NCI-H748 treated with DMSO at 0.1 percent for 48 hours (cell line): ENCODE measurements at places on chromosomes 5 and 9.

DNA sequence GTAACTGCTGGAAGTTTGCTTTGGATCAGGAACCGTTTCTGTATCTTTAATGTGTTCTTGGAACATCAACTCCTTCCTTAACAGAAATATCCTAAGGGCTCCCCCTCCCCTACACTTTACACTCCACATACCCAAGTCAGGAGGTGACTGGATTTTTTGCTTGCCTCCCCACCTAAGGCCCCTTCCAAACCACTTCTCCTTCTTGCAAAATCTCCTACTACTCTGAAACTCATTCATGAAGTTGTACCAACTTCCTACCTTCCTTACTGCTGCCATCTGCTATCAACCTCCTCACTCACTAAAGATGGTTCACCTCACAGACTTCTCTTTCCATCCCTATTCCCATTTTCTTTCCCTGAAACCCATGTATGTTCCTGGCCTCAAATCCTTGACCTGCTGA lies 16.1 kb downstream of the TXN start:
- DNase-seq, result no peak

GRCh38 chr5:176446884-176447590 lies 1.1 kb upstream of the FAF2 start:
- no peak for DNase-seq

DNA sequence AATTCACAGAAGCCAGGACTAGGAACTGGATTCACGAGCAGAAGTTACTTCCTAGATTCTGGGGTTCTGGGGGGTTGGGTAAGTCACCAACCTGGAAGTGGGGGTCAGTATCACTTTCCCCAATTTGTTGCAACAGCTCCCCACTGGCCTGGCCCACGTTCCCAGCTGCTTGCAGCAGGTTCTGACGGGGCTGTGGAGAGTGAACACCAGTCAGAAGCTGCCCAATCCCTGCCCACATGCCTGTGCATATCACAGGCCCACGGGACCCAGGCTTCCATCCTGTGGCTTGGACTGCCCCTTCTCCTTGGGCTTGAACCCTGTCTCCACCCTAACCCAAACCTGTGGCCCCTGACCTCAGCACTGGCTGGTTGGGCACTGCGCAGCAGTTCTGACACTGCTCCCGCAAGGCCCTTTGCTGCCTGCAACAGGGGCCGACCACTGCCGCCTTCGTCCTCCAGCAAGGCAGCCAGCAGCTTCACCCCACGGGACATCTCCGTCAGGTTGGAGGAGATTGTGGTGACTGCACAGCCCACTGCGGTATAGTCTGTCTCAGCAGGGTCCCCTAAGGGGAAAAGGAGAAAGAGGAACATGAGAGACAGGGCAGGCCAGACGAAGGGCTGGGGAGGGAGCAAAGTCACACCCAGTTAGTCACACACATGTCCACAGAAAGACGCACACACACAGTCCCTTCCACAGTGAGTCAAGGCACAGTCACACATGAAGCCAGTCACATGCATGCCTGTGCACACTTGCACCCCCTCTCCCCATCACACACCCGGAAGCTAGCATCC lies 13.1 kb downstream of the TLN1 start:
- no peak for DNase-seq

- DNase-seq, result no peak
Observed at GRCh38 chr5:132483101-132483500, 7.5 kb downstream of the IRF1 start.

GRCh38 chr9:7164440-7165330 lies 406.9 kb downstream of the KDM4C start:
- no peak for DNase-seq

DNA sequence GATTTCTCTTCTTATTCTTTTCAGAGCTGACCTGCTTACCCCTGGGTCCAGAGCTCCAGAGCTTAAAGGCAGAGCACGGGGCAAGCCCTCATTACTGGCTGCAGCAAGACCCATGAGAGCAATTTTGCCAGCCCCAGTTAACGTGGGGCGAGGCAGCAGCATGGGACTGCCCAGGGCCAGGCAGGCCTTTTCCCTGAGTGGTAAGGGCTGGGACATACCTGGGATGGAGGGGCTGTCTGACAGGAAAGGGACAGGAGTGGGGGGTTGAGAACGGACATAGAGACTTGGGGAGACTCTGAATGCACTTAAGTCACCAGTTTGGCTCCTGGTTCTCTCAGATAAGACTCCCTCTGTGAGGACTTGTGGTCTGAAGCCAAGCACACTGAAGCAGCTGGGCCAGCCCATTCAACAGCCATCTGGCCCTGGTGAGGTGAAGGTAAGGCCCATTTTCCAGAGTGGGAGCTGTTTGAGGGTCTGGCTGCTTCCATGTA lies 26.2 kb downstream of the HMGXB3 start:
- DNase-seq, result no peak

GRCh38 chr5:109315245-109315644 lies 94.5 kb downstream of the PJA2 start:
- no peak for DNase-seq

- peak; percentile 52 for DNase-seq
Observed at GRCh38 chr9:120689860-120690259, 24.4 kb downstream of the MEGF9 start.

GRCh38 chr5:146291421-146292074 lies 47.1 kb upstream of the POU4F3 start:
- peak; percentile 47 for DNase-seq

DNA sequence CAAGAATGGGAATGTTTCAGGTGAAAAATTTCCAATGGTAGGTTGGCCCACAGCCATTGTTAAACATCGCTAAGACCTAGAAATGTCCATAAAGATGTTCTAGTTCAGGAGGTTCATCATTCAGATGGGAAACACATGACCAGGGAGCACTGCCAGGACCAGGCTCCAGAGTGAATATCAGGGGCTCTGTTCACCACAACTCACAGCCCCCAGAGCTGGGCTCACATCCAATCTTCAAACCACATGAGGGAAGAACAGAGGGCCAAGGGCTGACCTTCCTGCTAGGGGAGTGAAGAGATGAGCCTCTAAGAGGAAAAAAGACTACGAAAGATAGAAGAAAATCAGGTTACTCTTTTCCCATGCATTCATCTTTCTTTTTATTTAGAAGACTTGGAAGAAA lies 205.8 kb downstream of the SEMA5A start:
- DNase-seq, result no peak

DNA sequence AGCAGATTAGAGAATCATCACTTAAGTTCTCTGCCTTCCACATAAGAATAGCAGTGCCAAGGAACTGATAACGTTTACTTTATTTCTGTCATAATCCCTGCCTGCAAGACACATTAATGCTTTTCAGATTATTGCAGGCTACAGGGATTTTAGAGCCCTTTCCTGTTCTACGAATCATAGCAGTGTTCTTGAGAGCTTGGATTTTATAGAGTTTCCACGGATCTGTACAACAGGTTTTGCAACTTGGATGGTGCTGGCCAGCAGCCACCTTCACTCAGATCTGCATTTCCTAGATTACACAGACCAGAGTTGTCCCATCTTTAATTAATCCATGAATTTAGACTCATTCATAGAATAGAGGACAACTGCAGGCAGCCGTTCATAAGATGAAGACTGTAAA lies 38.1 kb downstream of the SLC12A2 start:
- DNase-seq, result no peak

DNA sequence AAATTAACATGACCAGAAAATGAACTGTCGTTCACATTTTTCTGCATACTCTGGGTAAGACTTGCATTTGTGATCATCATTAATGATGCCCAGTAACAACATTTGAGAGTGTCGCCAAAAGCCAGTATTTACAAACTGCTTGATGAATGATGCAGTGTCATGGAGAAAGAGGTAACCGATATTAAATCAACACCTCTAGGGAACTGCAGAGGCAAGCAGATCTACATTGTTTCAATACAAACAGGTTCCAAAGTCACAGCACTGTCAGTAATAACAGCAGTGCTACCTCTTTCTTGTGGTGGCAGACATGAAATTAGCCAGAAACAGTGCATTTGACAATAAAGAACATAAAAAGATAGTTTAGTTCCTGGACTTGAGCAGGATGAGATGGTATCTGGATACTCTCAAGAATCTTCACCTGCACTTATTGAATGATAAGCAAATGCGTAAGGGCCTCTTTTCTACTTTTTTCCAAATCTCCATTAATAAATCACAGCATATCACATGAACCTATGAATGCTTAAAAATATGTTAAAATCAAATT lies 456.6 kb downstream of the ARHGEF28 start:
- peak; percentile 54 for DNase-seq

- DNase-seq, result no peak
Observed at GRCh38 chr5:42520957-42521356, 97.7 kb downstream of the GHR start.
